ENCODE measurements at places on chromosomes 7 and 10.

DNA sequence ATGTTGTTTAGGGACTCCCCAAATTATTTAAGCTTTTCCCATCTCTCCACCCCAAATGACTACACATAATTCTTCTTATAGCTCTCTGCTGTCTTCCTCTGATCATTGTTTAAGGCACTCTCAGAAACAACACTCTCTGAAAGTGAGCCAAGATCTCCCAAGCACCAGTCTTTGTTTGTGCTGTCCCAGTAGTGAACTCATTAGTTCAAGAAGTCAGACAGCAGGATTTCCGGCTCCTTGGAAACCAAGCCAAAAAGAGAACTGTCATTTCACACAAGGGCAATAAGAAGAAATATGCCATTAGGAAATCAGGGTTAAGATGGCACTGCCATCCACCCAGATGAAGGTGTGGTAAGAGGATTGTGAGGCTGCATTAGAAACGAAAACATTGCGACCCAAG lies 83.1 kb downstream of the FZD1 start:
- DNase-seq = no peak

DNA sequence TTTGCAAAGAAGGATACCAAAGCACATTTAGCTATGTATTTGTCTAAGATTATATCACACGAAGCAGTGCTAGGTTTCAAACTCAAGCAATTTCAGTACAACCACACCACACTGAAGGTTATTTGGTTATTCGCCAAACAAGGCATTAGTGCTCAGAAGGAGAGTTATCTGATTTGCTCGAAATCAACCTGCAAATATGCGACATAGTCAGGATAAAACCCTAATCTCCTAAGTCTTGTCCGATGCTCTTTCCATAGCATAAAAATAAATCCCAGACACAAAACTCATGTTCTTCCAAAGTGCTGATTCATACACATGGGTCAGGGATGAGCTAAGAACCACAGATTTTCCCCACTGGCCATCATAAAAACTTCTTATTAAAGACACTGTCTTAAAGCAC lies 1288.0 kb upstream of the SORCS1 start:
- no peak for DNase-seq

DNA sequence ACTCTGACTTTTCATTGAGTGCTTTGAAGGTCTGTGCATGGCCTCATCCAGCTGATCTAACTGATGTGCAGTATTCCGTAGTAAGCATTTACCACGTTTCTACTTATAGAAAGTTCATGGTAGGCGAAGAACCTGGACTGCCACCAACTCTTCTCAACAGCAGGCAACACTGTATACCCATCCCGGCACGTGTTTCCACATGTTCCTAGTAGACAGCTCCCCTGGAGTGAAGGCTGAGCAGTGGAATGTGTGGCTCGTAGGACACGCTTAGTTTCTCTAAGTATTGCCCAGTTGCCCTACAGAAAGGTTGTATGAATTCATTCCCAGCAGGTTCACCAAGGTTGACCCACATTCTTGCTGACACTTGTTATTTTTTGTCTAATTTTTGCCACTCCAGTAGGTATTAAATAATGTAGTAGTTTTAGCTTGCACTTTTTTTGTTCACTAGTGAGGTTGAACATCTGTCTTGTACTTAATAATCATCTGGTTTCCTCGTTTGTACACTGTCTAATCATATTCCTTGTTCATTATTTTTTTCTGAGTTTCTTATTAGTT lies 15.2 kb downstream of the PROSER2 start:
- no peak for DNase-seq

DNA sequence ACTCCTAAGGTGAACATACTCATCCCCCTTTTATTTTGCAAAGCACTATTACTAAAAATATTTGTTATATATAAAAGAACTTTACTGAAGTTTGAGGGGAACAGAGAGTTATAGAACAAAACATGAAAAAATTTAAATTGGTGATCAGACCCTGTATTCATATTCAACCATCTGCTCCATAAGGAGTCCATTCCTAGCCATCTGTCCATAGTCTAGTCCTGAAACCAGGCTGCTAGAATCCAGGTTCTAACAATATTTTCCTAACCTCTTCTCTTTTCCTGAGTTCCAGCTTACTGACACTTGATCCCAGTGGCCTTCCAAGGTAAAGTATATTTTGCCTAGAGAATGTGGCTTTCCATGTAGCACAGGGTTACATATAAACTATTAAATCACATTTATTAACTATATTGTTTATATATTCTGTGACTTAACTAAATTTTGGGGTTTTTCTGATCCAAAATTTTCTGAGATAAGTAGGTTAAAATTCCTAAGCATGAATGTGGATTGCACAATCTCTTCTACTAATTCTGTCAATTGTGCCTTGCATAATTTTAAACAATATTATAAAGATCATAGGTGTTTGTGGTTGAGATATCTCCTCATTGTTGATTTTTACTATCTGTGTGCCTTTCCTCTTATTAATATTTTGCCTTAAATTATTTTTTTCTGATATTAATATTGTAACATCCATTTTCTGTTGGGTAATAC lies 137.6 kb upstream of the MAGI2 start:
- DNase-seq = no peak

GRCh38 chr7:17038160-17038782 lies 156.5 kb upstream of the AGR3 start:
- no peak for DNase-seq

DNA sequence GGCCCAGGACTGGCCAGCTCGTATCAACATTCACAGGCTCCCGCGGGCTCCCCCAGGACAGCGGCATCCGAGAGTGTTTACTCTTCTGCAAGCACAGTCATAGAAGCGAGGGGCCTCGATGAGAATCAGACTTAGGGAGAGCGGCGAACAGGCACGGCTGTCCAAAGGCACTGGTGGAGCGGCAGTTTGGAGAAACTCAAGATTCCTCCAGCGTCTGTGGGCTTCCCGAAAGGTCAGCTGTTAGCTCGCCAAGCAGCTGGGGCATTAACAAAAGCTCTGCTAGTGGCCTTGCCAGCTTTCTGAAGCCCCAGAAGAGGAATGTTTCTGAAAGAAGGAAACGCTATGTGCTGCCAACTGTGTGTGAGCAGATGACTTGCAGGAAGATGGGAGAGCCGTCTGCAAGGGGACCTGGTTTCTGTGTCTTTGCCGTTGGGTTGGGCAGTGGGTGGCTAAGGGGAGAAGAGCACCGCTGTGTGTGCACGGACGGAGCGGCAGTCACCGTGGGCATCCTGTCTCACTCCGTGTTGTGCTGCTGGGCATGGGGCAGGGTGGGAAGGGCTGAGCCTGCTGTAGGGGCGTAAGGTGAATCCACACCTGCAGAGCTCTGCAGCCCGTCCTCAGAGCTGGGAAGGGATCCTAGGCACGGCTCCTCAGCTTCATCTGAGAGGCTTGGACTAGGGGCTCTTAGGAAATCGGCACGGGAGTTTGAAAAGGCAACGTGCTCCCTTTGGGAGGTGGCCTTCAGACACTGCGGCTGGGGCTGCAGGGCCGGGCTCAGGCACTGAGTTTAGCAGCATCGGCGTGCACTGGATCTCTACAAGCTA lies 42.1 kb downstream of the AMZ1 start:
- DNase-seq = no peak

DNA sequence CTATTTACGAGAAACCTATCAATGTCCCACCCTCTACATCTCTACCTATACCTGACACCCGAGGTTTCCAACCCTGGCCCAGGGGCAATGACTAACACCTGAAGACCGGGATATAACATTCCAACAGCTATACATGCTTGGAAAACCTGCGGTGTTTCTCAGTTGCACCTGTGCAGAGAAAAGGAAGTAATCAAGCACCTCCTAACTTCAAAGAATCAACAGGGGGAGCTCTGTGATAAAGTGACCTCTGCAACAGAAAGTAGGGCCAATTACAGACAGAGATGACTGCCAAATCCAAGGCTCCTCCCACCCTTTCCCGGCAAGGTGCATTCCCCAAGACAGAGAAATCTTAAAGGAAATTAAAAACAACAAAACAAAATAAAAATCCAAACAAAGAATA lies 41.3 kb downstream of the CCDC6 start:
- no peak for DNase-seq

GRCh38 chr7:5603241-5604140 lies 178.0 kb downstream of the RNF216 start:
- DNase-seq = no peak

DNA sequence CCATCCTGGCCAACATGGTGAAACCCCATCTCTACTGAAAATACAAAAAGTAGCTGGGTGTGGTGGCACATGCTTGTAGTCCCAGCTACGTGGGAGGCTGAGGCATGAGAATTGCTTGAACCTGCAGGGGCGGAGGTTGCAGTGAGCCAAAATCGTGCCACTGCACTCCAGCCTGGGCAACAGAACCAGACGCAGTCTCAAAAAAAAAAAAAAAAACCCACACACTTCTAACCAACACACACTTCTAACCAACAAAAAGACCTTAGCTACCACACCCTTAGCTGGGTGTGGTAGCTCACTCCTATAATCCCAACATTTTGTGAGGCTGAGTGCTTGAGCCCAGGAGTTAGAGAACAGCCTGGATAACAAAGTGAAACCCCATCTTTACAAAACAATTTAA lies 33.9 kb upstream of the SPOCK2 start:
- DNase-seq = no peak

DNA sequence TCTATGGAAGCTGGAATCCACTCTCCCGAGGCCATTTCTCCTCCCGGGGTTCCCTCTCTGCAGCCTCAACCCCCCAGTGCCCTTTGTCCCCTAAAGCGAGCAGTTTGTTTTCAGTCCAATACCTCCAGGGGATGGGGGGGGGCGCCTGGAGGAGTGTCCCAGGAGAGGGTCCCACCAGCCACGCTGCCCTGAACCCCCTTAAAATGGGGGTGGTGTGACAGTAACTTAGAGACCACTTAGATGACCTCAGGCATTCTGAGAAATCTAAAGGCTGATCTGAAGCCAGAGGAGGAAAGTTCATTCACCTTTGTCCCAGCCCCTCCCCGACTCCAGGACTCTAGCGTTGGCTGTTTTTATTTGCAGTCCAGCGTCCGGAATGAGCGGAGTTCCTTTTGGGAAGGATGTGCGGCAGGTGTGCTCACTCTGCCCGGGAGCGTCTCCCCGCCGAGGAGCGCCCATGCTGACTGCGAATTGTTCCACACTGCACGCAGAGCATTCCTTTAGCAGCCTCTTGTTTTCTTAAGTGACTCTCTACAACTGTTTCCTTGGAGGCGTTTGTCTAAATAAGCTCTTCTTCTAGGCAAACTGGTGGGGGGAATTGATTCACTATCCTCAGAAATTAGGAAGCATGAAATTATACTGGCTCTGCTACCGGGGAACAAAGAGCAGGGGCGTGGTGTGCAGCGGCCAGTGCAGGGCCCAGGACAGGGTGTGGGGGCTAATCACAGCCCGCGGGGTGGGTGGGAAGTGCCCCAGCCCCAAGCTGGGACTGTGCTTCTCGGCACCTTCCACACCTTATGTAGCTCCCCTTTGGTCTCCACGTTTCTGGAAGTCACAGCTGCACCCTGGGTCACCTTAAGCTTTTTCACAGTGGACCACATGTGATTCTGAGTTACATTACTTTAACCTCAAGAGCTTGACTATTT lies 46.3 kb downstream of the SYPL1 start:
- DNase-seq = no peak

- DNase-seq = no peak
Measured at GRCh38 chr7:47577321-47577919, 4.5 kb downstream of the TNS3 start.

DNA sequence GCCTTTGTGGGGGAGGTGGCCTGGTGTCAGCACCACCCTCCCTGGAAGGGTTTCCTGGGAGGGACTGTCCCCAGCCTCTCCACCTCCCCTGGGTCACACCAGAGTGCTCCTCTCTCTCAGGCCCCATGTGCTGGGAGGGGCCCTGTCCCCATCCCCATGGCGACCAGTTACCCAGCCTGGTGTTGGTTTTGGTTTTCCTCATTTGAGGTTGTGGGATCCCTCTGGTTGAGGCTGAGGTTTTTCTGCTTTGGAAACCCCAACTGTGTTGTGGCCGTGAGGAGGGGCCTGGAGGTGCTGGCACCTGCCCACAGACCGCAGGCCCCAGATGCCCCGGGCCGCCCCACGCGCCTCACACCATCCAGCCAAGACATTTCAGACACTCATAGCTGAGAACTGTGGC lies 106.3 kb downstream of the GRK5 start:
- peak; percentile 25 for DNase-seq

Data from stimulated activated CD8-positive, alpha-beta memory T cell treated with anti-CD3 and anti-CD28 coated beads, Interleukin-15, amount 100 ng/mL, for 4 hours (primary cell).